ENCODE measurements at places on chromosomes 7 and 10.

GRCh38 chr10:73898730-73899410, 12.1 kb upstream of the PLAU start:
- no peak for DNase-seq

DNA sequence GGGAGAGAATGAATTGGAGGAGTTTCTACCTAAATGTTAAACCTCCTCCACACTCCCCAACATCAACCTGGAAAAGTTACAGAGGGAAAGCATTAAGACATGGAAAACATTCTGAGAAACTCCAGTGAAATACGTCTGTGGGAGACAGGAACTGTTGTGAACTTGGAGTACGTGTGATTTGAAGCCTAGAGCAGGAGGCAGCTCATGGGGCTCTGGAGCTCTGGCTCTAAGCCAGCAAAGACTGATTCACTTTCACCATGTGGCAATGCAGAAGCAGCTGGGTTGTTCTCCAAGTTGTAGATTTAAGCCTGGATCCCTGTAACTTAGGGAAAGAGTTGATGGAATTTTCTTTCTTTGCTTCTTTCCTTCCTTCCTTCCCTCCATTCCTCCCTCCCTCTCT, 503.2 kb downstream of the NRG3 start:
- no peak for DNase-seq

GRCh38 chr7:37947138-37947940, 26.9 kb downstream of the EPDR1 start:
- no peak for DNase-seq

GRCh38 chr7:54392935-54393334, 149.2 kb upstream of the VSTM2A start:
- DNase-seq, result no peak

GRCh38 chr7:31059551-31059950, 7.4 kb downstream of the ADCYAP1R1 start:
- DNase-seq, result no peak

GRCh38 chr10:111598433-111599059, 521.7 kb downstream of the ADRA2A start:
- DNase-seq, result no peak

DNA sequence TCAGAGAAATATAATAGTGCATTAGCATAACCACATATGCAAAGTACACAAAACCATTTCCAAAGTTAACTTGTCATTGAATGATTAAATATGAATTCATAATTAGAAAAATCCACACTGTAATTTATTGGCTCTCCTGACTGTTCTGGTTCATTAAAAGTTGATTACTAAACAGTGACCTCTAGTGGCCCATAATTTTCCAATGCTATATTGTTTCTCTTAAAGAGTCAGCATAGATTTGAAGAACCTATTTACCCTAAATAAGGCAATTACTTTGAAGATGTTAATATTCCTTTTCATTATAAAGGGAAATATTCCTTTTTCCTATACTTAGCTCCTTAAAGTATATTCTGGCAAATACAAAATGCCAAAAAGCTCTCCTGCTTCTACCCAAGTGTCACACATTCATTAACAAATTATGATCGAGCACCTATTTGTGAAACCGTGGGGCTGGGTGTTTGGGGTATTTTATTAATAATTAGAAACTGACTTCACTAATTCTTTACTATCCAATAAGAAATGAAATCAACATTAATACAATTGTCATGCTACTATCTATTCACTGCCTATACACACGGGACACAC, 86.2 kb downstream of the HIBADH start:
- no peak for DNase-seq

DNA sequence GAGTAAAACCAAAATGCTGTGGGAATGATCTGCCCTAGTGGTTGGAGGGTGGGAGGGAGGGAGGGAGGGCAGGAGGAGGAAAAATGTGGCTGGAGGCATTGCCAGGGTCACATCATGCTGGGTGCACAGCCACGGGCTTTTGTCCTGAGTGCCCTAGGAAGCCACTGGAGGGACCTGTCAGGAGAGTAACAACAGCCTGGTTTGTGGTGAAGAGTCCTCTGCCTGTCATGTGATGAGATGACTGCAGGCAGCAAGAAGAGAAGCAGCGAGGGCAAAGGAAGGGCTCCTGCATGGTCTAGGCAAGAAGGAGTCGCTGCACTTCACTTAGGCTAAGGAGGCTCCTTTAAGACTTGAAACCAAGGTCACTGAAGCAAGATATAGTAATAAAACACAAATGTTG, 65.6 kb downstream of the PKD1L1 start:
- no peak for DNase-seq

DNA sequence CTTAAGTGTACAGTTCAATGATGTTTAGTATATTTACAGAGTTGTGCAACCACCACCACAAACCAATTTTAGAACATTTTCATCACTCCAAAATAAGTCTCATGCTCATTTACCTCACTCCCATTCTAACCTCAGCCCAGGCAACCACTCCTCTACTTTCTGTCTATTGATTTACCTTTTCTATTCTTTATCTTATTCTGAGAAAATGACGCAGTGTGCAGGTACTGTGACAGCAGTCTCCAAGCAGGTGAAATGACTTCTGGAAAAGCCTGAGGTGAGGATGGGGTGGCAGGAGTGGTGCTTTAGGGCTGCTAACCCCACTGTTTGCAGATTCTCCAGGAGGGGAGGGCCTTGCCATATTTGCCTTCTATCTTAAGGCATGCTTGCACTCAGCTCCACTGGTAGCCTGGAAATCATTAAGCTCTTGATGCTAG, 39.5 kb downstream of the GARS1 start:
- no peak for DNase-seq

GRCh38 chr7:120979765-120980499, 8.6 kb upstream of the CPED1 start:
- no peak for DNase-seq

GRCh38 chr7:45342236-45342635, 184.6 kb downstream of the RAMP3 start:
- DNase-seq, result no peak

DNA sequence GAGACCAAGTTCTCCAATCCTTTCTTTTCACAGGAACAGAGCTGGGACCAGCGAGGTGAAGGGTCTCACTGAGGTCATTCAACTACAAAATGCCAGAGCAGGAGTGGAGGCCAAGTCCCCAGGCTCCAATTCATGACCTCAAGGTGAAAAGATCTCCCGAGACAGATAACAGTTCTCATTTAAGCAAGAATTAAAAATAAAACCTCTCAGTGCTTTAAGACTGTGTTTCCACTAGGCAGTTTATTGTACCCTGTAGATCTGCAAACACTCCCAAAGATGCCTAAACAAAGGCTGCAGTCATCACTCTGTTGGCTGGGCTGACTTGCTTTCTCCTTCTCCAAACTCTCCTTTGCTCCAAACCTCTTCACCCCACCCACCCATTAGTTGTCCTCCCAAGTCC, 74.8 kb upstream of the CXCL12 start:
- DNase-seq, result no peak

GRCh38 chr7:1305873-1306272, 73.2 kb downstream of the UNCX start:
- no peak for DNase-seq
